EH (cell line): ENCODE measurements at places on chromosomes 4 and X.

DNA sequence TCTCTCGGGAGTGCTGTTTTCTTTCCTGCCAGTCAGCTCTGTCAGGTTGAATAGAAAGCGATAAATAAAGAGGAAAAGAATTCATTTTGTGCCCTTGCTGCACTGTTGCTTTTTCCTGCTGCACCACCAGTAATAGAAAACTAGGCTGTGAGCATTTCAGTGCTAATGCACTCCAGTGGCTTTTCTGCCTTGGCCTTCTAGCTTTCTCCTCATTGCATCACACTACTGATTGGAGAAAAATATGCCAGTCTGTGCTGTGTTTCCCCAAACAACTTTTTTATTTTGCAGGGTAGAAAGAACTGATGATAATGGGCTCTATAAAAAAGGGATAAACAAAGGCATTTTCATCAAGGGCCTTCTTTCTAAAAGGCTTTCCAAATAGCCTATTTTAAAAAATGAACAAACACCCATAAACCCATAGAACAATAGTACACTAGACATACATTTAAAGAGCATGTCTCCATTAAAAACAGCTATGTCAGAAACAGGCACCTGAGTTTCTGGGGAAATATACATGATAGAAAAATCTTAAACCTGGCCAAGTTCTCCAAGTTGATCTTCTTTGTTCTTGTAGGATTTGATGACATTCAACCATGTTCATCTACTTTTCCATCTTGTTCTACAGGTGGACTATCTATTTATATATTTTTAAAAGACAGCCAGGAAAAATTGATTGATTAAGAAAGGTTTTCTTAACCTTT, 86.3 kb downstream of the GPRIN3 start:
- no peak for DNase-seq

GRCh38 chr4:158080354-158080753, 92.5 kb downstream of the GASK1B start:
- DNase-seq = peak; percentile 1

- DNase-seq = no peak
Measured at GRCh38 chrX:20388594-20388993, 121.9 kb upstream of the RPS6KA3 start.

DNA sequence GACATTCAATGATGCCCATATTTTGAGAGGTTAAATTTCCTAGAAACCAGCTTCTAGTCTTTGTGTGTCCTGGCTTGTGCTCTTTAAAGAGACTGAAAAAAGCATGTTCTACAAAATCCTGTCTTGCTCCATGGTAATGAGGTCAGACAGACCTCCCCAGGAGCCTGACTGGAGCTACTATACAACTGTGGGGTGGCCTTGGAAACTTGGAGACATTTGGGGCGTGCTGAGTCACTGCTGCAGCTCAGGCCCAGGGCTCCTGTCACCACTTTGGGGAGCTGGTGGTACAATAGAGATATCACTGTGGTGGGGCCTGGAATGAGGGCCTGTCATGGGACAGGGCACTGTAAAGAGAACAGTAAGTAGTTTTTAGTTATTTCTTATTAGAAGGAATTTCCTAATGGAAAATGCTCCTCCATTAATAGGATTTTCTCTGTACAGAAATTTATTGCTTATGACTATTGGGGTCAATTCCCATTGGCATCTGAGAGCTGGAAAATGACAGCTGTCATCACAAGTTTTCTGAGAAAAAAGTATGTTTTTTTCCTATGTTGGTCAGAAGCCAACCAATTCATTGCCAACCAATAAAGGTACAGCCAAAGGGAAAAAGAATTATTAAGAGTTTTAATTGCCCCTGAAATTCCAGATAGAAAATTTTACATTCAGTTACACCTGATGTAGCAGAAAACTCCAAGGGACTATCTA, 207.4 kb upstream of the JADE1 start:
- DNase-seq = peak; percentile 47

GRCh38 chrX:120672389-120672788, 42.5 kb upstream of the C1GALT1C1 start:
- DNase-seq = peak; percentile 90

- no peak for DNase-seq
Measured at GRCh38 chr4:120691536-120691935, 231.0 kb downstream of the PRDM5 start.

GRCh38 chrX:55648434-55648833, 25.2 kb downstream of the FOXR2 start:
- no peak for DNase-seq

GRCh38 chrX:69015564-69016292, 149.5 kb downstream of the PJA1 start:
- DNase-seq = no peak

DNA sequence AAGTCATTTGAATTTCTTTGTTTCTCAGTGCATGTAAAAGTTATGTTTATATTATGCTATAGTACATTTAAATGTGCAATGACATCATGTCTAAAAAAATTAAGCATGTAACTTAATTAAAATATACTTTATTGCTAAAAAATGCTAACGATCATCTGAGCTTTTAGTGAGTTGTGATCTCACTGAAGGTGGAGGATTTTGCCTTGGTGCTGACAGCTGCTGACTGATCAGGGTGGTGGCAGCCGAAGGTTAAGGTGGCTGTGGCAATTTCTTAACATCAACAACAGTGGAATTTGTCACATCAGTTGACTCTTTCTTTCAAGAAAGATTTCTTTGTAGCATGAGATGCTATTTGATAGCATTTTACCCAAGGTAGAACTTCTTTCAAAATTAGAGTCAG, 6.6 kb downstream of the ANAPC4 start:
- no peak for DNase-seq

DNA sequence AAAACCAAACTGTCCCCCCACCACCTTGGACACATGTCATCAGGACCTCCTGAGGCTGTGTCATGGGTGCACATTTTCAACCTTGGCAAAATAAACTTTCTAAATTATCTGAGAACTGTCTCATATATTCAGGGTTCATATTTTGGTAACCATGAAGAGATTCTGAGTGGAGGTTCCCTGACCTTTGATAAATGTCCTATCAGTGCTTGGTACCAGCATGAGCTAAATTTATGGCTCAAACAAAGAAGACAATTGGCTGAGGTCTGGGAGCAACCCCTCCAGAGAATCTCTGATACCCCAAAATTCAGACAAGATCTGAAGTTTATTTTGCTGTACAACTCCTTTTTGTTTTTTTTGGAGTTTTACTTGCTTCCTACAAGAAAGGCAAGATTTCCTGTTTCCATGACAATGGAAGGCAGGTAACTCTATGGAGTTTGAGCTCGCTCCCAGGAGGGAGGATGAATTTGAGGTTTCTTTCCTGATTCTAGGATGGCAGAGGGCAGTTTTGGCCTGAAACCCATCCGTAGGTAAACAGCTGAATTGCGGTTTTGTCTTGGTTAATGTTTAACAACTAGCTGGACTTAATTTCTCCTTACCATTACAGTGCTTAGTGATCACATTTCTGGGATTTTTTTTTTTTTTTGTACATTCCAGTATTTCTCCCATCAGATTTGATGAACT, 14.5 kb downstream of the UGT2B15 start:
- no peak for DNase-seq

- DNase-seq = no peak
Measured at GRCh38 chr4:85611661-85612060, 136.7 kb downstream of the ARHGAP24 start.

- no peak for DNase-seq
Measured at GRCh38 chr4:153759407-153760316, at the start of gene RNF175. Gene RNF175, minus strand, starts transcription at chr4:153760024. Its CDS starts 162 bp downstream, at chr4:153759862.

GRCh38 chr4:51909236-51909703, 66.3 kb downstream of the DCUN1D4 start:
- DNase-seq = no peak

- DNase-seq = no peak
Measured at GRCh38 chr4:157246964-157247363, 26.4 kb downstream of the GRIA2 start.

- DNase-seq = no peak
Measured at GRCh38 chr4:167052631-167053091, 181.6 kb downstream of the SPOCK3 start.

DNA sequence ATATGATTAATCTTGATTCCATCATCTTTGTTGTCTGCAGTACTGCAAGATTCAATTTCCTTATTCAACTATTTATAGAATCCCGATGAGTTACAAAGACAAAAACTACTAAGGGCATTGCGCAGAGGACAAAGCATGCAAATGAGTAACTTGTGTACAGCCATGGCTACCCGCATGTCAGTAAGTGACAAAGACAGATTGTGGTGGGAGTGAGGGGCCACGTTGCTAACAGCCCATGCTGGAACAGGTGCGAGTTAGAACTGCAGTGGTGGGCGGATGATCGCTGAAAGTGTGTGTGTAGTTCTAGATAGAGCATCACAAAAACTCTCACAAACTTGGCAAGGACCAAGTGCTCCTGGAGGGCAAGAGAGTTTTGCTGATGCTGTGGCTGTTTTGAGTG, 49.5 kb downstream of the ACOX3 start:
- no peak for DNase-seq

GRCh38 chrX:10367406-10367805, 210.6 kb downstream of the CLCN4 start:
- no peak for DNase-seq

- no peak for DNase-seq
Measured at GRCh38 chr4:91596718-91597117, 707.0 kb upstream of the GRID2 start.

- no peak for DNase-seq
Measured at GRCh38 chrX:15438332-15438731, 54.1 kb upstream of the VEGFD start.

DNA sequence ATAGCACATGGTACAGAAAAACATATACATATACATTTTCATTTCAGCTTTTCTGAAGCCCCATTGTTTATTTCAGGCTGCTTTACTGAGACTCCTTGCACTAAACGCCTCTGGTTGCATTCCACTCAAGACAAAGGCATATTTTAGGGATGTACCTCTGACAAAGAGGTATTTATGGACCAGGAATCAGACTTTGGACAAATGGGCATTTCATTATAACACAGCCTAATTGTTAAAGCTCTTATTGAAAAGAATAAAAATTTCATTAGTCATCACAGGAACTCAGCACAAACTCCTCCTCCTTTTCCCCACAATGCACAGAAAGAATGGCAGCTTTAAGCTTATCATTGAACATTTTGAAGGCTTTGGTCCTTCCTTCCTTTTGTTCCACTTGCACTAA, 62.9 kb upstream of the UGT8 start:
- DNase-seq = no peak

DNA sequence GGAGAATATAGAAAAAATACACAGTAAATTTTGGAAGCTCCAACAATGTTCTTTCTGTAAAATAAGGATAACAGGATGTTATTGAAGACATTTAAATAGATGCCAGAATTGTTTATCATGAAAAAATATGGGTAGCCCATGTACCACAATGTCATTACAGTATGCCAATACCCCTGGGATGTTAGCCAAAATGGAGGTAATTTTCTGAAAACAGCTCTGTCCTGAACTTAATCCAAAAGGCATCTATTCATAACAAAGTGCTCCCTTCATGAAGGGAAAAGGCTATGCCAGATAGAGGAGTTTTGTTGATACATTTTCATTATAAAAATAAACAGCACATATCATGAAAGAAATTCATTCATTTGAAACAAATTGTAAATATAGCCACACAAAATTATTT, 1902.6 kb upstream of the AGA start:
- DNase-seq = no peak

GRCh38 chr4:166386491-166387360, 513.7 kb downstream of the TLL1 start:
- DNase-seq = peak; percentile 2

DNA sequence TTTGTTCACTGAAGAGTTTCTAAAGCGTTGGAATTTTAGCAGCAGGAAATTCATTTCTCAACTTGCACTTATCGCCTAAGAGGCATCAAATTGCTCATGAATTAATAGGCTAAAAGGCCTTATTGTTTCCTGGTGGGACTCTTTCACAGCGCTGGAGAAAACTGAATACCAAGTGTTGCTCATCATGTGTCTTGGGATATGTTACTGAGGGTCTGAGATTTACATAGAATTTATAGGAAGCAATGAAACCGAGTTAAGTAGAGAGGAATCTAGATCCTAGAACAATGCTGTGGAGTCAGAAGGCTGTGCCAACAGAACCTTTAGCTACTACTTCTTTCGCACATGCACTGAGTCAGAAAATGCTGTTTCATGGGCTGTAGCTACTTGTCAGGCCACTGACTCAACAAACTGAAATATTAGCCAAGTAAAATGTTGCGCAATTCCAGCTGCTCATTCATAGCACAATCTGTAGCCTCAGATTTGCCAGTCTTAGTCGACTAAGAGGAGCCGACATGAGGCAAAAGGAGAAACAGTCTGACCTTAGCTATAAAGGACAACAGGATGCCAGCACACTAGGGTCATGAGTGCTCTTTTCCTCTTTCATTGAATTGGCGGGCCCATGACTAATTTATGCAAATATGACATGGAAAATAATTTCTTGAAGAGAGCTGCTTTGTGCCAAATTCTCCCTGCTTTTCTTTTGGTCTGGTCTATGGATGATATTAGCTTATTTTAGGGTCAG, 35.9 kb upstream of the CXCL8 start:
- peak; percentile 99 for DNase-seq

DNA sequence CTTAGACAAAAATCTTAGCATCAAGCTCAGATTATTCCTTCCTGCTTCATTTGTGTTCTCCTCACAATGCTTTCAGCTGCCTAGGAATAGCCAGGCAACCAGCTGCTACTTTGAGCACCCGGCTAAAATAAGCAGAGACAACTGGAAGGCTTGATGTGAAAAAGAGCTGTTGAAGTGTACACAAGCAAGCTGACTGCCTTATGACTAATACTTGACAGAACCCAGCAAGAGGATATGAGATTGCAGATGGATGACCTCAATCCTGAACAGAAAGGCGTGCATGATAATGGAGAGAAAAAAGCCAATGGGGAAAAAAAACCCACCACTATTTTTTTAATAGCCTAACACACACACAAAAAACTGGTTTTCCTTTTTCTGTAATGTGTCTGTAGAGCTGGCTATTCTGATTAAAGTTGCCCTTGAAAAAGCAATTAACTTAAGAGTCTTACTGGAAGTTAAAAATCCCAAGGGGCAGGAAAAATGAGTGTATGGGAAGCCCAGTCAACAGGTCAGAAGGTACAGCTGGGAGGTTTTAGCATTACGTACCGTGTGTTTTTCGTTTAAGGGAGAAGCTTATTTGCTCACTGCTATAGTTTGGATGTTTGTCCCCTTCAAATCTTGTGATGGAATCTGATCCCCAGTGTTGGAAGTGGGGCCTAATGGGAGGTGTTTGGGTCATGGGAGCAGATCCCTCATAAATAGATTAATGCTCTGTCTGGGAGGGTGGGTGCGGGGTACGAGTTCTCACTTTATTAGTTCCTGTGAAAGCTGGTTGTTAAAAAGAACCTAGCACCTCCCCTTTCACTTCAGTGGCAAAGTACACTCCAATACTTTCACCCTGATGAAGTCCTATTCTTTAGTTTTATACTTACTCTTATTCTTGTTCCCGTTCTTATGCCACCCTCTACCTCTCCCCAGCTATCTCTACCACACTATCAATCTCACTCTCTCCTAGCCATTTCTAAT, 37.1 kb upstream of the HERC6 start:
- DNase-seq = peak; percentile 88

DNA sequence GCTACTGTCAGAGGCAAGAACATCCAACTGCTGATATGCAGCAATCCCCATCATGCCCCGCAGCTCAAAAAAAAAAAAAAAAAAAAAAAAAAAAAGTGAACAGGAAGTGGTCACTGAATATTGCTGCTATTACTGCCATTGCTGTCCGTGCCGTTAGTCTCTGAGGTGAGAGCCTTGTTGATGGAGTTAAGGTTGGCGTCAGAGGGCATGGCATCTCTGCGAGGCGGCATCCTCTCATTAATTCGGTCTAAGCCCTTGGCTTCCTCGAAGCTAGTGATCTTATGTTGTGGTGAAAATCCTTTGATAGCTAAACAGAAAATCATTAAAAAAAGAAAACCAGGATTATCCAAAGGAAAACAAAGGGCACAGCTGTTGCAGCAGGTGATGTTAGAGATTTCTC, 321.6 kb downstream of the PPP3CA start:
- DNase-seq = no peak
